ENCODE measurements at places on chromosomes 2 and 18. TPM values are rescaled to one million over a fixed set of nuclear protein-coding genes. Genes with fewer than 3 reads are reported as not detected.

Gene CKAP2L
- 11.3 TPM for total RNA-seq

- DNase-seq: no peak
These were observed 307.3 kb downstream of the TDRD15 start for GRCh38 chr2:21431078-21431477.

Gene NYAP2
- not detected for total RNA-seq

DNA sequence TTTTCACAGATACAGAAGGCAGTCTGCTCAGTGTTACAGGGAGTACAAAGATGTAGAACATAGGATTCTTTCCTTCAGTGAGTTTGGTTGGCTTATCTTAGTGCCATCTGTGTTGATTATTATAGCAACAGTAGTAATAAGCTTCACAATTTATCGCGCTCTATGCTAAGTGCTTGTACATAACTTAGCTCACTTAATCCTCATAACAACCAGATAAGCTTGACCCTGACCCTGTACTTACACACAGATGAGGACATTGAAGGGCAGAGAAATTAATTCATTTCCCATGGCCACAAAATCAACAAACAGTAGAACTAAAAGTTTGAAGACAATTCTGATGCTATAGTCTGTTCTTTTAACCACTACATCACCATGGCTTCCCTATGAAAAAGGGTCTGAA, 121.8 kb downstream of the SPHKAP start:
- DNase-seq: no peak

Gene CNDP1
- total RNA-seq: not detected

Gene EVA1A
- 12.9 TPM for total RNA-seq

Gene LCT
- 0.15 TPM for total RNA-seq

- no peak for DNase-seq
These were observed 950.8 kb upstream of the SLC39A10 start for GRCh38 chr2:194706179-194706578.

- DNase-seq: no peak
These were observed 70.1 kb downstream of the OXER1 start for GRCh38 chr2:42693688-42694479.

- DNase-seq: peak; percentile 58
These were observed 69.5 kb downstream of the ANTXR1 start for GRCh38 chr2:69082430-69082997.

DNA sequence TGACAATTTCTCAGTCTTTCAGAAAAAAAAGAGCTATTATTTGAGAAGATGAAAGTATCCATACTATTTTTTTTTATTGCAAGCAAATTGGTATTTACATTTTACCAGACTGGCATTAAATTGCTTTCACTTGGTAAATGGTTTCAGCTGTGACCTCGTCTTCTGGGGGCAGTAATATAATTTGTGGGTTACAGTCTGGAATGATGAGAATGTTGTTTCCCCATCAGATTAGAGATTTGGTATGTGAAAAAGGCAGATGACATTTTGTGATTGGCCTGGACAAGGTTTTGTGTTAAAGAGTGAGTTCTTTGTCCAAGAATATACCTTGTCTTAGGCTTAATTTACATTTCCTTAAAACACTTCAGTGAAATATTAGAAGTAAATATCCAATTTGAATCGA, 390.1 kb upstream of the ST6GAL2 start:
- DNase-seq: no peak
